ENCODE measurements at places on chromosomes 7 and 10.

DNA sequence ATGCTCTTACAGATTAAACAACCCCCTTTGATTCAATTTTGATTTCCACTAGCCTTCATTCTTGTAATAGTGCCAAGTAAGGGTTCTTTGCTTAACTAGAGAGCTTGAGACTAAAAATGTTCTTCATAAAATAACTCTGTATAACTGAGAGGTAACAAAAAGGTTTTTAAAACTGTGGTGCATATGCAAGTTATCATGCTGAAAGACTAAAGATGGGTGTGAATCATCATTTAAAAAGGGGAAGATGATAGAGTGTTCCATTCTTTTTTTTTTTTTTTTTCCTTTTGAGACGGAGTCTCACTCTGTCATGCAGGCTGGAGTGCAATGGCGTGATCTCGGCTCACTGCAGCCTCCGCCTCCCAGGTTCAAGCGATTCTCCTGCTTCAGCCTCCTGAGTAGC is 11.1 kb downstream of the MDFIC start:
- no peak for DNase-seq

DNA sequence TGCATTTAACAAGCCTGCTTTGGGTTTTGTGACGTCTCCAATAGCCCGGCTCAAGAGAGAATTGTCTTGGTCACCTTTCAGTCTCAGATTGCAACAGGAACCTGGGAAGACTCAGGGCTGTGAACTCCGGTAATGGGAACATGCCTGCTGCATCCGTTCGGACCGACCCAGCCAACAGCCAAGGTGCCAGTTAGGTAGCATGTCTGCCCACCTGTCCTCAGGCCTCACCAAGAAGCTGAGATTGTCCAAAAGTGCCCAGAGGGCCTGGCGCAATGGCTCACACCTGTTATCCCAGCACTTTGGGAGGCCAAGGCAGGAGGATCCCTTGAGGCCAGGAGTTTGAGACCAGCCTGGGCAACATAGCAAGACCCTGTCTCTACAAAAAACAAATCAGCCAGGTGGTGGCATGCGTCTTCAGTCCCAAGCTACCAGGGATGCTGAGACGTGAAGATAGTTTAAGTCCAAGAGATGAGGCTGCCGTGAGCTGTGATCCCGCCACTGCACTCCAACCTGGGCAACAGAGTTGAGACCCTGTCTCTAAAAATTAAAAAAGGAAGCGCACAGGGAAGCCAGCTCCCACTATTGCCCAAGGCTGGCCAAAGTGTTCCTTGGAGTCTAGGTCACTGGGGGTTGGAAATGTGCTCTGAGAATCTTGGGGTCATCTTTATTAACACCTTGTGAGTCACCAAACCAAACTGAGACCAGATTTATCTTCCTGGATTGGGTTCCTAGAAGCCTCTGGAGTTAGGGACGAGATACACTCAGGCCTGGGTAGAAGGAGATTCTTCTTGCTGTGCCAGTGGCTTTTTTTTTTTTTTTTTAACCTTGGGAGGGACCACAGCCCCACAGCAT is 26.9 kb downstream of the BAG3 start:
- no peak for DNase-seq

- no peak for DNase-seq
These were observed at the start of gene DGKB for GRCh38 chr7:14902589-14903067. DGKB (minus strand) TSS chr7:14902751.

- no peak for DNase-seq
These were observed 5.7 kb downstream of the BLVRA start for GRCh38 chr7:43764039-43764761.

DNA sequence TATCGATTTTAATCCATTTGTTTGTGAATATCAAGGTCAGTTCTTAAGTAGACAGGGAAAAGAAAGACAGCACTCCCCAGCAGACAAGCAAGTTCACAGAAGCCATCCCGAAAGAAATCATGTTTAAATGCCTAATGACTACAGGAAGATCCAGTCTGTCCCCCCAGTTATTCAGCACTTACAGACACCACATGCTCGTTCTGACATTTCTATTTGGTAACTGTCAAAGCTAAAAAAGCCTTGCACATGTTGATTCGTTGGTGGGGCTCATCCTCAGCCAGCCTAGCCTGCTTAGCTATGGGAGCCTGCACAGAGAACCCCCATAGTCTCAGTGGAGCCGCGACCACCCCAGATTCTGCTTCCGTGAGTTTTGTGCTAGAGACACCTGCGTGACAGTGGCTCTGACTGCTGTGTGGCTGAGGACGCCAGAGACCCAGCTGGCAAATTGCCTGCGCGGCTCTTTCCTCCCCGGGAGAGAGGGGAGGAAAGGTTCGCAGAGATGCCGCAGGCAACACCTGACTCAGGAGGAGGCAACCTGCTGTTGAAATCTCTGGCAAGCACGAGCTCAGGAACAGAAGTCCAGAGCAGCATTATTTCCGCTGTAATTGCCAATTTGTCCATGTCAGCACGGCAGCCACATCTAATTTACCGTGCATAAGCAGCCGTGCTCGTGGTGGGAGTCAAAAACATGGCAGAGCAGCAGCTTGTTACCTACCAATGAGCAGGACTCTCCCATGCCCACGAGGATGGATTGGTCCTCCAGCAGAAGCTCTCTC is 194.2 kb downstream of the GPAM start:
- DNase-seq, result no peak

GRCh38 chr7:117480978-117481377 is 1.2 kb downstream of the CFTR start:
- DNase-seq, result no peak

DNA sequence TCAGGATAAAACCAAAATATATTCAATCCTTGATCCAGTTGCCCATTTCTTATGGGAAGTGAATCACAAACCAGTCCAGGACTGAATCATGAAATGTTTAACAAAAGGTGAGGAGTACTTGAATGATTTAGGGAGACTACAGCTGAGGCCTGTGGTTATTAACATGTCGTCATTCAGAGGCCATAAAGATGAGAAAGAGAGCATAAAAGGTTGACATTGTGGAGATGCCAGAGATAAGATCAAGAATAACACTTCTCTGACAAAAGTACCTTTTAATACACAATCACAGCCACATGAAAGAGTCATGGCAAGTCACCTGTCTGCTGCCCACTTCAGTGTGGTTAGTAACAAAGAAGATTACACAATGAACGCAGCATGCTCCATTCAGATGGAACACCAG is 1195.7 kb upstream of the SORCS1 start:
- DNase-seq, result no peak

DNA sequence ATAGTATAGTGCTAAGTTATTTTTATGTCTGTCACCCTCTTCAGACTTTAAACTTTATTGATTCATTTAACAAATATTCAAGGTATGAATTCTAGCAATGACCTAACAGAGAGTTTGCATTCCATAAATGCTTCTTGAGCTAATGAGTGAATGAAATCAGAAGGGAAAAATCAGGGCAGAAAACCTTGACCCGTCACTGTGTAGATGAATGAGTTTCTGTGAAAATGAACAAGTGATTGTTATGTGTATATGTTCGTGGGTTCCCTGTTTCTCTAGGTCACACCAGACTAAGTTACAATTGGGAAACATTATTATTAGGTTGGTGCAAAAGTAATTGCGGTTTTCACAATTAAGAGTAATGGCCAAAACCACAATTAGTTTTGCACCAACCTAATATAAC is 30.1 kb downstream of the APBB1IP start:
- DNase-seq, result no peak

- DNase-seq, result no peak
These were observed 25.3 kb downstream of the PFKFB3 start for GRCh38 chr10:6228010-6228511.

- peak; percentile 10 for DNase-seq
These were observed 101.7 kb upstream of the SVIL start for GRCh38 chr10:29736366-29737073.

DNA sequence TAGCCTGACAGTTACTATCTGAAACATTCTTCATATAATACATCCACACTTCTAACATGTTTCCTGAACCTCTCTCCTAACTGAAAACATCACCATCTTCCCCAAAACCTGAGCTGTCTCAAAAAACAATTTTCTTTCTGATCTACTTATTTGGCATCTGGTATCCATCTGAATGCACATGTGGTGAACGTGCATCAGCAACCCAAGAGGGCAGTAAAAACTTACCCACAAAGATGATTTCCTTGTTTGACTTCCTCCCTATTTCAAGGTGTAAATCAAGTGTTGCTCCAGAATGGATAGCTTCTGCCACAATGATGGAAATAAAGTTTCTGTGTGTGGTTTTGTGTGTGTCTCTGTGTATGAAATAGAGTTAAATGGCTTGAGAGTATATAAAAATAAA is 500.4 kb downstream of the MAGI2 start:
- DNase-seq, result no peak

DNA sequence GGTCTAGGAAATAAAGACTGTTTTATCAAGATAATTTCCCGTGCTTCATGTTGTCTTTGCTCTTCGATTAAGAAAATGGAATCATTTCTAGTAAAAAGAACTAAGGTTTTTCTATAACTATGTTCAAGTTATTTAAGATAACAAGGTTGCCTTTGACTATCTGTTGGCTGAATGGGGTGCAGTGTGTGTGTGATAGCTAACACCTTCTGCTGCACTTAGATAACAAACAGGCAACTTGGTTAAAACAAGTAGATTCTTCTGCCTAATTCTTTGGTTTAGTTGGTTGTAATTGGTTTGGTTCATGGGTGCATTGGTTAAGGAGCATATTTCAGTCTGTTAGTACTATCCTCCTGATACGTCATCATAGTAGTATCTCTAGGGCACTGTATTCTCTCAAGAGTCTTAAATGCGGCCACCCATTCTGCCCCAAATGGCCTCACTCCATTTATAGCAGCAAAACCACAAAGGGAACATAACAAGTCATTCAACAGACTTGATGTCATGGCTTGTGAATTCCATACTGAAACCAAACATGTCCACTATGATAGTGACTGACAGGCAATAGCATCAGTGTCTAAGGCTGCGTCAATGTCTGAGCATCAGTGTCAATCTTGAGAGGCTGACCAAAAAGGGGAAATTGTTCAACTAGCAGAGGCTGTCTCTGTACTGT is 55.7 kb downstream of the CCDC3 start:
- no peak for DNase-seq

GRCh38 chr10:70418229-70418628 is 14.3 kb downstream of the EIF4EBP2 start:
- DNase-seq, result no peak

- no peak for DNase-seq
These were observed 18.1 kb downstream of the SHH start for GRCh38 chr7:155794196-155794595.

- DNase-seq, result no peak
These were observed 264.6 kb downstream of the SNX10 start for GRCh38 chr7:26556061-26556881.

- no peak for DNase-seq
These were observed 506.0 kb downstream of the AUTS2 start for GRCh38 chr7:70104243-70104642.

DNA sequence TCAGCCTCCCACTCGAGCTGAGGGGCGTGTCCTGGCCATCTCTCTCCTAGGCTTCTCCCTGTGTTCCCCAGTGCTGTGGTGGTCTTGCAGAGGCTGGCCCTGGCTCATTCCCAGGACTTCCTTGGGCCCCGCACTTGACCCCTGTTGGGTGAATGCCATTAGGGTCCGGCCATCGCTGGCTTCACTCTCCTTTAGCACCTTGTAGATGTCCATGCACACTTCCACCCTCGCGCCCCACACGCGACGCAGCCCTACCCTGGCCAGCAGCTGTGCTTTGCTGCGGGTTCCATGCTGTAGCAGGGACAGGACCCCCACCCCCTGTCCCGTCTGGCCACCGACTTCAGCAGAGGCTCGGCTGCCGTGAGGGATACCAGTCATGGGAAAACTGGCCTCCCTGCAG is 46.3 kb downstream of the PITRM1 start:
- DNase-seq, result no peak

GRCh38 chr10:48523212-48523819 is 81.6 kb downstream of the ARHGAP22 start:
- DNase-seq, result no peak

DNA sequence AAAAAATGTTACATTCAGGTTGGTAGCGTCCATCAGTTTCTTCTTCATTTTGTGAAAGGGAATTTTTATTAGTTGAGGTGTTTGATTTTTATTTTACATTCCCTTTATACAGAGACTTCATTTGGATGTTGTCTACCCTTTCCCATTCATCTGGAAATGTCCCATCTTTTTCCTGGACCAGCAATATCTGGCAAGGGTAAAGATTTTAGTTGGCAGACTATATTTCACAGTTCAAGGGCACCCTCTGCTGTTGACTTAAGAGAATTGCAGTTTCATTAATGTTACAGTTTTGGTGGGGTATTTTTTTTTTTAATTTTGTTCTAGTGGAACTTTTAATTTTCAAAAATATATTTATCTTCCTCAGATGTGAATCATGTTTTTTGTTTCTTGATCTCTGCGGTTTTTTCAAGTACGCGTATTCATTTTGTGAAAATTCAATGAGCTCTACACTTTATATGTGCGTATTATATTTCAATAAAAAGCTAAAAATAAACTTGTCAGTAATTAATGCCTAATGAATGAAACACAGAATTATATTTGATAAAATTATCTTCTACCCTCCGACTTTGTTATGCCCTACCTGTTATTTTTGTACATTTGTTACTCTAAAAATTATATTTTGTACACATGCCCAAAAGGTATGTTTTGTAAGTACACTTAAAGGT is 97.9 kb upstream of the KLF14 start:
- peak; percentile 6 for DNase-seq
